Activated CD4-positive, alpha-beta T cell treated with anti-CD3 and anti-CD28 coated beads, Interleukin-2, amount 50 U/mL, for 24 hours (primary cell): ENCODE measurements at places on chromosomes 1 and 21.

GRCh38 chr1:59393211-59394180 is 96.6 kb downstream of the FGGY start:
- no peak for DNase-seq

DNA sequence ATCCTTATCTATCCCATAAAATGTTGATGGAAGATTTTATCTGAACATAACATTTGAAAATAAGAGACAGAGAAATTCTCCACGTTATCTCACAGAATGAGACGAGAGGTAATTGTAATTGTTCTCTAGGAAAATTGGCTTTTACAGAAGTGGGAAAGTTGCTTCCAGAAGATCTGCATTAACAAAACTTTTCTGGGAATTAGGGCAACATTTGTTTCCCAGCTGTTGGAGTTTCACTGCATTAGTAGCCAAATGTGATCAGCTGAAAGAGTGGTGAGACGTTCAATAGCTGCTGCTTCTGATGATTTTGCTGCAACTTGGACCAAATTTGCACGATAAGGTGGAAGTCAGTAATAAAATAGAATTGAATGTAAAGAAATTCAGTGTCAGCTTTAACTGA is 7.6 kb downstream of the CHODL start:
- no peak for DNase-seq

DNA sequence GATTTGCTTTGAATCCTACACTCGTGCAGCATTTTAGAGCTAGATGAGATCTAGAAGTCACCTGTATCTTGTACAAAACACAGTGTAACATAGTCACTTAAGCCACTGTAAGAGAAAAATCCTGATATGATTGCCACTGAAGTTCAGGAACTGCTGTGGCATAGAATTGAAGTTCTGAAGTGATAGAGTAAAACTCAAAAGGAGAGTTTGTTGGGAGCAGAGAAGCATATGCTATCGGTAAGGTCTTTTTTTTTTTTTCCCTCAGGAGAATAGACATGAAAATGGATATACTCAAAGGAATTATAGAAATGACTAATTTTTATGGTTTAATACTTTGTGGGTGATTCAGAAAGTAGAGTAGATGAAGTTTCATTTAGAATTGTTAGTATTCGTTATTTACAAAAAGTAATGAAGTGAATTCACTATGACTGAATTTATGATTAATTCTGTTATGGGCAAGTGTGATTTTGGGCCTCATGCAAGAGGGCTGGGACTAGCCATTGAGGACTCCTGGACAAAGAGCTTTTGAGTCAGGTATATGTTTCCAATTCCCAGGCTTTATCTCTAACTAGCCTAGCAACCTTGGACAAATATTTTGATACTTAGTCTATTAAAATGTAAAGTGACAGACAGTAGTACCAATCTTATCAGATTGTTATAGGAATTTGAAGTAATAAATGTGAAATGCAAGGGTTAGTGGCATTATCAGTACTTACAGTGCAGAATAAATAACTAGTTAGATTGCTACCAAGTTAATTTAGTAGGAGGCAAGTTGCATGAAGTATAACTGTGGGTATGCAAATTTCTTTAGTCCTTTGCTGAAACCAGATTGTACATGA is 3.1 kb downstream of the KCTD3 start:
- no peak for DNase-seq

DNA sequence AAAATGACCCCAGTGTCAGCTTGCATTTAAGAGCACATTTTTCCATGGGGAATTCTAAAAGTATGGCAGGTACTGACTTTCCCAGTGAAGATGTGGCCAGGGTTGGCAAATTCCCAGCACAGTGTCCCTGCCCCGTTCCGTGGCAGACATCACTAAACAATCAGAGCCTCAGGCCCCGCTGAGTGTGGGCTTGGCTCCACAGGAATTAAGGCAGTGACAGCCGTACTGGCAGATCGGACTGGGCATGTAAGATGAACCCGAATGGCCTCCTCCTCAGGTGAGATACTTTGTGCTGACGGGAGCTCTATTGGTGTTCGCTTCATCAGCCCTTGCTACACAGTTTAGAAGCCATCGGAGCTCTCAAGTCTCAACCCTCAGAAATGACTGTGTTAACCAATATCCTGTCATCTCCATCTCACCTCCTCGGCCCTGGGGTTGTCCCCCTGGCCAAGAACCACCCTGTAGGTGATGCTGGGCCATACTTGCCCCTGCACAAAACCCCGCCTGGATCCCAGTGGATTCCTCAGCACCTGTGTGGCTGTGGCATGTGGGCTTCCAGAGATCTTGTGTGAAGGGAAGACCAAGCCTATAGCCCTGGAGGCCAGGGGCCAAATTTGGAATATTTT is 29.0 kb upstream of the ABCG1 start:
- no peak for DNase-seq

GRCh38 chr1:235783148-235783776 is 83.4 kb downstream of the LYST start:
- DNase-seq = no peak

GRCh38 chr1:202176949-202177927 is 16.4 kb upstream of the LGR6 start:
- DNase-seq = no peak

GRCh38 chr1:10909697-10910680 is 102.5 kb upstream of the TARDBP start:
- peak; percentile 52 for DNase-seq

DNA sequence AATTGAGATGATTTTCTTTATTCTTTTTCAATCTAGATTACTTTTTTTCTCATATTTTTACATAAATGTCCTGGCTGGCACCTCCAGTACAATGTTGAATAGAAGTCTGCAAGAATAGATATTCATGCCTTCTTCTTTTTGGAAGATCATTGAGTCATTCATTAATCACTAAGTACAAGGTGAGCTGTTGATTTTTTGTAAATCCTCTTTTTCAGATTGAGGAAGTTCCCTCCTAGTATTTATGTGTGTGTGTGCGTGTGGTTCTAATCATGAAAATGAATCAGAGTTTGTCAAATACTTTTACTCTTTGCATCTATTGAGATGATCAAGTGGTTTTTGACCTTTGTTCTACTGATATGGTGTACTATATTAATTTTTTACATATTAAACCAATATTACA is 859.3 kb downstream of the KCNT2 start:
- no peak for DNase-seq

DNA sequence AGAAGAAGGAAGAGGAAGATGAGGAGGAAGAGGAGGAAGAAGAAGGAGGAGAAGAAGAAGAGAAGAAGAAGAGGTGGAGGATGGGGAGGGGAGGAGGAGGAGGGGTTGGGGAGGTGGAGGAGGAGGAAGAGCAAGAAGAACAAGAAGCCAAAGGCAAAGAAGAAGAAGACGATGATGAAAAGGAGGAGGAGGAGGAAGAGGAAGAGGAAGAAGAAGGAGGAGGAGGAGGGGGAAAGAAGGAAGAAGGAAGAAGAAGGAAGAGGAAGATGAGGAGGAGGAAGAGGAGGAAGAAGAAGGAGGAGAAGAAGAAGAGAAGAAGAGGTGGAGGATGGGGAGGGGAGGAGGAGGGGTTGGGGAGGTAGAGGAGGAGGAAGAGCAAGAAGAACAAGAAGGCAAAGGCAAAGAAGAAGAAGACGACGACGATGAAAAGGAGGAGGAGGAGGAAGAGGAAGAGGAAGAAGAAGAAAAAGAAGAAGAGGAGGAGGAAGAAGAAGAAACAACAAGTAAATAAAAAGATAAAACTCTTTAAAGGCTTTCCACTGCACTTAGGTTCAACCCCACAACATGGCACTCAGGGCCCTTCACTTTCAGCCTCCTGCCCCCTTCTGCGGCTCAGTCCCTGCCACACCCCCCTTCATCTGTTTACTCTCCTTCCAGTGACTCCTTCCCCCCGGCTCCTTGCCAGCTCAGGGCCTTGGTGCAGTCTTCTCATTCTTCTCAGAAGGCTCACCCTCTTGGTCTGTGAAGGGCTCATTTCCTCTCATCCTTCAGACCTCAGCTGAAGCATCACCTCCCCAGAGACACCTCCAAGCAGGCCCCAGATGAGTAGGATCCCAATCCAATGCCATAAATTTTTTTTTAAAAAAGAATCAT is 114.0 kb downstream of the KCNN3 start:
- DNase-seq = no peak

GRCh38 chr1:37020653-37021277 is 13.6 kb downstream of the GRIK3 start:
- DNase-seq = no peak
